ENCODE measurements at places on chromosomes 13 and 19. TPM values are rescaled to one million over a fixed set of nuclear protein-coding genes. Genes with fewer than 3 reads are reported as not detected.

PBX4 gene
- total RNA-seq, result 11.1 TPM

FBN3 gene
- 0.25 TPM for total RNA-seq

SMIM7 gene
- 76.0 TPM for total RNA-seq

BRSK1 gene
- total RNA-seq, result 9.8 TPM

CLIP3 gene
- 1.3 TPM for total RNA-seq
